ENCODE measurements at places on chromosomes 4 and X. TPM values are rescaled to one million over a fixed set of nuclear protein-coding genes. Genes with fewer than 3 reads are reported as not detected.

GRCh38 chr4:57042711-57043169, 64.0 kb downstream of the POLR2B start:
- no peak for DNase-seq

DNA sequence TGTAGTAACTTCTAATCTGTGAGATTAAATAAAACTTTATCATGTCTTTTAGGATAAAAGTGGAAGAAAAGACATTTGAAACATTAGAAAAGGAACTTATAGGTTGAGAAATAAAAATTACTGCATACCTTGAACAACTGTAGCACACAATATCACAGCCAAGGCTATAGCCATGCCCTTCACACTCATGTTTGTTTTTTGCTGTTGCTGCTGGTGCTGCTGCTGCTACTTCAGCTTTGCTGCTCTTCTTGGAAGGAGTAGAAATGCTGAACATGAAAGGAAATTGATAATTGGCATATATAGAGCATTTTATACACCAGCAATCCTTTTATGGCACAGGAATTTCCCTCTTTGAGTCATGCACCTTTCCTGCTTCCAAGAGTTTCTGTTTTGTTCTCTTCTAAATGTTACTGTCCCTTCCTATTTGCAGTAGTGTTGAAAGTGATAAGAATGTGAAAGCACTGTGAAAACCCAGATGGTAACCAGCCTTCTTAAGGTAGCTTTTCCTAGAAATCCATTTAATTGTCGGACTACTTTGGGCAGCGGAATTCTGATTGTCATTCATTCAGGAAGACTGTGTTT, at the start of gene CXCL11:
TSS of gene CXCL11 (minus strand) at position 272 of the 582 bp plus-strand sequence. CDS start at position 189, 83 bp downstream.
- no peak for DNase-seq

- DNase-seq: no peak
These were observed 2.1 kb upstream of the ZNF141 start for GRCh38 chr4:335515-335914.

GRCh38 chr4:14096396-14096965, 469.0 kb upstream of the BOD1L1 start:
- no peak for DNase-seq

GRCh38 chr4:176238826-176239225, 30.2 kb downstream of the ASB5 start:
- no peak for DNase-seq

DNA sequence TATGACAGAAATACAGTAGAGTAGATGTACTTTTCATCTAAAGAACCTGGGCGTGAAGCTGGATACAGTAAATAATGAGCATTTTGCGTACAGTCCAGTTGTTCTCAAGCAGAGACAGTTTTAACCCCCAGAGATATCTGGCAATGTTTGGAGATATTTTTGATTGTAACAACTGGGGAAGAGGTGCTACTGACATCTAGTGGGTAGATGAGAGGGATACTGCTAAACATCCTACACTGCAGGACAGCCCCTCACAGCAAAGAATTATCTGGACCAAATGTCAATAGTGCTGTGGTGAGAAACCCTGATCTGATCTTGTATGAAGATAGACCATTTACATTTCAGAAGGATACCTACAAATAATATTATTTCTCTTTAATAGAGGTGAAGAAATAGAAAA, 200.2 kb upstream of the FAM47A start:
- DNase-seq: no peak

- DNase-seq: no peak
These were observed 10.2 kb upstream of the KIAA0232 start for GRCh38 chr4:6772223-6772928.

GRCh38 chr4:183936574-183937345, 31.7 kb downstream of the STOX2 start:
- no peak for DNase-seq

- DNase-seq: no peak
These were observed 30.8 kb downstream of the MRPL1 start for GRCh38 chr4:77893451-77893850.

DNA sequence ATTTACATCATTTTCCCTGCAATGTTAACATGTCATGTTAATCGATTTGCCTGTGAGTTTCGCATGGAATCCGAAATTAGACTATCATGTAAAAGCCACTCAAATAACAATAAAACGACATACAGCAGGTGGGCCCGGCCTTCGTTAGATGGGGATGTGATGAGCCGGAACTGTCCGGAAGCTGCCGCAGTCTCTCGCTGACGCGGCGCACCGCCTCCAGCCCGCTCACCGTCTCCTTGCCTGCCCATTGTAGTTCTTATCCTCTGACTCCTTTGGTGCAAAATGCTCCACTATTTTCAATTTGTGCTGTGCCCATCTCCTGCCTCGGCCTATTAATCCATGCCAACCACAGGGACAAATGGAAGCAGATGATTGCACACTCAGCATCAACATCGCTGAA, 877.5 kb upstream of the TENM3 start:
- DNase-seq: no peak

- DNase-seq: no peak
These were observed 871.2 kb upstream of the TENM3 start for GRCh38 chr4:181372014-181372413.

DNA sequence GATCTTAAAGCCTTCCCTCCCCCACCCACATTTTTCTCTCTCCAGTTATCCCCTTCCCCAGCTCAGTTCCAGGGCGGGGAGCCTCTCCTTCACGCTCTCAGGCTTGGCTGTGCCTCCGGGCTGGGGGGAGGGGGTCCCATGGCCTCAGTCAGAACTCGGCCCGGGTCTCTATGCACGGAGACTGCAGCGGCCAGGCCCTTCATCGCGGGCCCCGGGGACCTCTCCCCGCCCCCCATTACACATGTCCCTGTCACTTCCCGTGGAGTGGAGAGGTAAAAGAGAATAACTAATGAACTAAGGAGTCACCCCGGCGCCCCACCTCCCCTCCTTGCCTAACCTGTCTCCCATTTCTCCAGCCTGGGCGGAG, 838 bp upstream of the PRICKLE3 start:
- no peak for DNase-seq

DNA sequence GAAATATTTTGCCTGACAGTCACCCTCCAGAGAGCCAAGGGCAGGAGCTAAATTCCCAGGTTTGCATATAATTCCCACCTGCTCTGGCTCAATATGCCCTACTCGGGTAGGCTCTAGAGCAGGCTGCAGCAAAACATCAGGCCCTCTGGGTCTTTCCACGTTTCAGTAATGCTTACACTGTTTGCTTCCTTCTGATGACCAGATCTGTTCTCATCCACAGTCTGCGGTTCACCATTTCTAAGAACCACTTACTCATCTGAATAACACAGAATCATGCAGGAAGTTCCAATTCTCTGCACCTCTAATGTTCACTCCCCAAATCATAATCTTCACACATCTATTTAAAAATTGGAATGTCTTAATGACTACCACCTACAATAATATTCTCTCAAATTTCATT, 141.4 kb downstream of the PPP3CA start:
- no peak for DNase-seq

GRCh38 chrX:18970465-18970864, 13.4 kb downstream of the PHKA2 start:
- DNase-seq: no peak

DNA sequence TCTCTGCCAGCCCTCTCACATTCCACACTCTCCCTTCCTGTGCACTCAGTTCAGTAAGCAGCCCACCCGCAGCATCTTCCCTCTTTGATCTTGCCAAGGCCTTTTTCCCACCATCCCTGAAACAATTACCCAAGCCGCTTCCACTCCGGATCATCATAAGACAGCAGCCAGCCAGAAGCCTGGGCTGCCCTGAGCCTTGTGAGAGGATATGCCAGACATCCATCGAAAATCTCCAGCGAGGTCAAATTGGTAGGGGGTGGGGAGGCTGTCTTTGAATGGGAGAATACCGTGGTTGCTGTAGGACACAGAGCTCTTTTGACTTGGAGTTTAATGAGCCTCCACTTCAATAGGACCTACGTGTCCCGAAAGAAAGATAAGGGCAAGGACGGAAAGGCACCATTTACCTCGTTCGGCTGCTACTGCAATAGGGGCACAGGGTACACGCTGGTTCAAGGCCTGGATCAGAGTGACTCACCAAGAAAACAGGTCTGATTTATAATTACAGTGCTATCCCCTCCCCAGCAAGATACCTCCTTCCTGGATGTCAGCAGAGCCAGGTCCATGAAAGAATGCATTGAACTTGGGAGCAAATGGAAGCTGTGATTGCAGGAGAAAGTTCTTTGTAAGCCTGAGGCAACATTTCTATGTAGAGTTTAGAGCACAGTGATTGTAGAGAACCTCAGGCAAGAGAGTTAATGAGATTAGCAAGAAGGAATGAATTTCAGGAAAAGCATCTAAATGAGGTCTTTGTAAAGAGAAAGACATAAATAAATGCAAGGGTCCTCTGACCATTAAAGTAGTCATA, 39.5 kb downstream of the AMOT start:
- no peak for DNase-seq

DNA sequence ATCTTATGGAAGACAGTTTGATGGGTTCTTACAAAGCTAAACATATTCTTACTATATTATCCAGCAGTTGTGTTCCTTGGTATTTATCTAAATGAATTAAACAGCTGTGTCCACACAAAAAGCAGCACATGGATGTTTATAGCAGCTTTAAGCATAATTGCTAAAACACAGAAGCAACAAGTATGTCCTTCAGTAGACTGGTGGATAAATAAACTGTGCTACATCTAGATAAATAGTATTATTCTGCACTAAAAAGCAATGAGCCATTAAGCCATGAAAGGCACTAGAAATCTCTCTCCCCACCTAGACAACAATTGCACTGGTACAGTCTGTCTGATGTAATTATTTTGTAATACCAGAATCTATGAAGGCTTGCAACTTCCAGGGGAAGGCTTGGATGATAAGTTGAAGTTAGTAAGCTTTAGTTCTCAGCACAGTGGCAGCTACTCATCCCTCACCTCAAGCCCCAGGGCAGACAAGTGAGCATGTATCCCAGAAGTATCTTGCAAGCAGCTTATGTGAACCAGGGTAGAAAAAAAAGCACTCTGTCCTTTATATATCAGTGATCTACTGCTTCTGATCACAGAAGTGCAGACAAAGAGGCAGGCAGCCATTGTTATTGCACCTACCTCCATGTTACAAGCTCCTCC, 36.9 kb downstream of the WDR17 start:
- DNase-seq: no peak

DNA sequence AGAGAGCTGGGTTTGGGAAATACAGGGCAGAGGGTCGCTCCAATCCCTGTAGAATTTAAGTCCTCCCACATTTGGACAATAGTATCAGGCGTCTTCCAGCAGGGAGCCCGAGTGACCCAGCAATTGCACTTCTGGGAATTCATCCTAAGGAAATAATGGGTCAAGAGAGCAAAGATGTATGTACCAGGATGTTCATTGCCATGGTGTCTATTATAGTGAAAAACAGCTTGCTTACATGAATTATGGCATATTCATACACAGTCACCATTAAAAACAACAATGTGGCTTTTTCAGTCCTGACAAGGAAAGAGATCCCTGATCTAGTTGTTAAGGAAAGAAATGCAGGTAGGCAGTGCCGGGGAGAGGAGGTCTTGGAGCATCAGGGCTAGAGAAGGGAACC, 167.7 kb downstream of the PJA1 start:
- DNase-seq: no peak

DNA sequence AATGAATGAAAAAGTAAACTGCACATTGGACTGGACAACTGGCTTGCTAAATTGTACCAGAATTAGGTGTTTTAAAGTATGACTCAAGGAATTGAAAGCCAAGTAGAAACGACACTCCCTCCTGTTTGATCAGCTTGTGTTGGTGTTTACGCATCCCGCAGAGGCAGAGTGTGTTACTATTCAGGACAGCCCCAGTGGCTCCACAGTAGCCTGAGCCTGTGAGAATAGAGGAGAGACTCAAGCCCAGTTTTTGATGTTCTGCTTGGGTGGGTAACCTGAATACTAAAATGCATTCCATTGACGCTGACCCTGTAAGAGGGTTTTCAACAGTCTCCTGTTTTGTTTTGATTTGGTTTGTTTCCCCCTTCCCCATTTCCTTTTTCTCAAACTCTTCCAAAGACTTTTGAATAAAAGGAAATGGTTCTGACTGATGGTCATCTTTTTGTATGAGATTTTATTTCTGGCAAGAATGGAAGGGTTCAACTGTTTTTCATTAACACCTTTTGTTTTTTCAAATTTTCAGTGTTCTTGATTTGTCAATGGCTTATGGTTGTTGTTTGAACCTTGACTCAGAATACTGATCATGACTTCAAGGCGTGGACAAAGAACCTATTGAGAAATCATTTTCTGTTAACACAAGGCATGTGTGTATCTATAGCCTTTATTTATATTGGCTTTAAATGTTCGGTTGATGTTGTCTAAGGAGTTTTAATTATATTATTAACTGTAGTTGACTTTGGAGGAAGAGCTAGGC, 10.2 kb downstream of the ADGRL3 start:
- DNase-seq: no peak

- no peak for DNase-seq
These were observed 42.0 kb upstream of the IGSF1 start for GRCh38 chrX:131331152-131331551.

DNA sequence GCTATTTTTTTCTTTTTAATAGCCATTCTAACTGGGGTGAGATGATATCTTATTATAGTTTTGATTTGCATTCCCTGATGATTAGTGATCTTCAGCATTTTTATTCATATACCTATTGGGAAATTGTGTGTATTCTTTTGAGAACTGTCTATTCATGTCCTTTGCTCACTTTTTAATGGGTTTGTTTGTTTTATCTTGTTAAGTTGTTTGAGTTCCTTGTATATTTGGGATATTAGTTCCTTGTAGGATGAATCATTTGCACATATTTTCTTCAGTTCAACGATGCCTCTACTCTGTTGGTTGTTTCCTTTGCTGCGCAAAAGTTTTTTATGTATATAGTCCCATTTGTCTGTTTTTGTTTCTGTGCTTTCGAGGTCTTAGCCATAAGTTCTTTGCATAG, 43.1 kb upstream of the DRP2 start:
- no peak for DNase-seq

GRCh38 chr4:127012549-127012948, 620.2 kb upstream of the INTU start:
- no peak for DNase-seq

DNA sequence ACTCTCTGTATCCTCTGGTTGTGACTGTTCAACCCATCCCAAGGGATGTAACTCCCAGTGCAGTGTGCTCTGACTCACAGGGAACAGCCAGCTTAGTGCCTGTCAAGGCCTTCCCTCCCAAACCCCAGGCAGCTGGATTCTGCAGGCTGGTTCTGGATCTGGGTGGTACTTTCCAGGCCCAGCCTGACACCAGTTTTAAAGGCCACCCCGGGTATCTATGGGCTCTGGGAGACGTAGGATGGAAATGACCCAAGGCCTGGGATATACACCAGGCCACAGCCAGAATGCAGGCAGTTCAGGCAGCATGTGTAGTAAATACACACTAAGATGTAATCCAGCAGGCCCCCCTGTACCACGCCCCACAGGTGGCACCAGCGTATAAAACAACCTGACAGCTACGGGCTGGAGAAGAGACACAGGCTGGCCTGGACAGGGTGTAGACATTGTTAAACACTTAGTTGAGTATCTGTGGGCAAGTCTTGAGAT, 64.2 kb downstream of the SPINK2 start:
- DNase-seq: no peak

GRCh38 chr4:183621875-183622274, 37.1 kb downstream of the RWDD4 start:
- DNase-seq: no peak

The ABRAXAS1 gene
- 8.3 TPM for total RNA-seq

The DDIT4L gene
- total RNA-seq: not detected

The DRP2 gene
- 0.15 TPM for total RNA-seq

The TBX22 gene
- total RNA-seq: not detected

The ARMCX4 gene
- 5.0 TPM for total RNA-seq
